Gastroesophageal sphincter (tissue), 4 donors: ENCODE measurements at places on chromosomes 2 and 18.

DNA sequence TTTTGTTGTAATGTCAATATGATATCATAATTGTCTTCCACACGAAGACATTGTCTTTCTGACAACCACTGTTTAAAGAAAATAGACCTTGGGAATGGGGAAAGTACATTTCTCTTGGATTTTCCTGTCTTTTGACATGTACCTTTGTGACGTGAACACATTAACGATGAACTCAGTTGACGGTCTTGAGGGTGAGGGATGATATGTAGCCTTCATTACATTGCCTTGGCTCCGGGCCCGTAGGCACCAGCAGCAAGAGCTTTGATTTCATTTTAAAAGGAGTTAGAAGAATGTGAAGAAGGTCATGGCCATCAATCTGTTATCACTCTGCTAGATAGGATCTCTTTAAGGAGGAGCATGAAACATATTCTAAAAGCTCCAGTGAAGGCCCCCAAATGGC is 80.9 kb downstream of the LYPD6B start:
- no peak for ATAC-seq

- ATAC-seq, result peak; percentile 84
These were observed 20.2 kb upstream of the EMILIN2 start for GRCh38 chr18:2826581-2826980.

- no peak for ATAC-seq
These were observed 2.1 kb upstream of the LBX2 start for GRCh38 chr2:74501335-74502071.

DNA sequence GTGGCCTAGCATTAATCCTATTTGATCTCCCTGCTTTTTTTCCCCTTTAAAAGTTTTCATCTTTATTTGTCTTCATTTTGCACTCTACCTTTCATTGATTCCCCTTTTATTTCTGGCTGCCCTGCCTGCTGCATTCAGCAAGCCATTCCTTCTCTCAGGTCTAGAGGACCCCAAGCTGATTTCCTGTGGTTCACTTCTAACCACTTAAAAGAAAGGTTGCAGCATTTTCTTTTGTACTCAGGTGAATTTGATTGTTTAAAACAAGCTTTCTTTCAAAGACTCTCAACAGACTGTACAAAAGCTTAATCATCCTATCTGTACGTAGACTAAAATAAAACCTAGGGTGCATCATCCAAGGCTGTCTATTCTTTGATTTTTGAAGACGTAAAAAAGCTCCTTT is 160.3 kb downstream of the CSRNP3 start:
- ATAC-seq, result no peak

- no peak for ATAC-seq
These were observed 464 bp upstream of the FTCDNL1 start for GRCh38 chr2:199851501-199851810.

DNA sequence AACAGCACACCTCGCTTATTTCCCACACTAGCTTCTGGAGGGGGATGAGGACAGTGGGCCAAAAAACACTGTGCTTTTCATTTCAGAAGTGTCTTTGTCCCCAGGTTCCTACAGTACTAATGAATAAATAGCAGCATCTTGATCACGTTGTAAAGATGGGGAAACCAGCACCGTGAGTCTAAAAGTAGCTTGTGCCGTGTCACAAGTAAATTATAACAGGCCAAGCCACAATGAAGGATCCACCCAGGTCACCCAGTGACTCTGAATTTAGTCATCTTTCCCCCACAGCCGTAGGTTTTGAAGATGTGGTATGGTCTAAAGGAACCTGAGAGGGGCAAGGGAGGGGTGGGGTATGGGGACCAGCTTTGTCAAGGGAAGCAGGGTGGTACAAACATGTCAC is 8.8 kb downstream of the FZD7 start:
- no peak for ATAC-seq

GRCh38 chr2:166411473-166412230 is 35.9 kb upstream of the SCN9A start:
- ATAC-seq, result no peak

GRCh38 chr2:157692768-157693167 is 64.1 kb upstream of the ACVR1C start:
- no peak for ATAC-seq

GRCh38 chr2:48693645-48694044 is 61.9 kb downstream of the LHCGR start:
- no peak for ATAC-seq

- no peak for ATAC-seq
These were observed 334.5 kb downstream of the PIK3C3 start for GRCh38 chr18:42289526-42289925.

DNA sequence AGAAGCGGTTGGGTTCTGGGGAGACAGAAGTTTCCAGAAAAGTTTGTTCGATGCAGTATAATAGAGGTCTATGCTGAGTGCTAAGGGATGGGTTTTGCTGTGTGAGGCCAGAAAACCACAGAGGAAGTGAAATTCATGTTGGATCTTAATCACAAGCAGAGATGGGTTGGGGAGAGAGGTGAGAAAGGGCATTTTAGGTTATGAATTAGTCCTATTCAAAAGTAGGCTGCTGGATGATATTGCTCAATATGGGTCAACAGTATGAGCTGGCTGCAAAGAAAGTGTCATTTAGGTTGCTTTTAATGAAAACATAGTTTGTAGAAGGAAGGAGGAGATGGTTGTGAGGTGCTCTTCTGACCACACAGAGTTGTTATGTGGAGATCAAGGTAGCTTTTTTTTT is 118.8 kb upstream of the LHCGR start:
- no peak for ATAC-seq

GRCh38 chr2:241957276-241957675 is 87.7 kb downstream of the RTP5 start:
- no peak for ATAC-seq

DNA sequence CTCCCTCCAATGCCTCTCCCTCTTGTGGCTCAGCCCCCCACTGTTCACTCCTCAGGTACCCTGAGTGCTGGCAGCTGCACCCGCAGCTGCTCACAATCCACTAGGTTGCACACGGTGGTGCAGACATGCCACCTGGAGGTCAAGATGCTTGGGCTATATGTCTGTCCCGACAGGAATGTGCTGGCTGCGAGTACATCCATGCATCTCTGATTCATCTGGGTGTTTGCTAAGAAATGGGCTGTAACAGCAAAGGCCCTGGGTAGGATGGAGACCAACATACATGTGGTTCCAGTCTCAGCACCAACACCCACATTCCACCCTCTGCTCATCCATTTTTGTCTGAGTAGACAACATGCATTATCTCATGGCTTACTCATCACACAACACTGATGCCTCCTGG is 31.3 kb downstream of the ANKMY1 start:
- ATAC-seq, result no peak

GRCh38 chr2:37570773-37571586 is 100.5 kb downstream of the CDC42EP3 start:
- no peak for ATAC-seq

DNA sequence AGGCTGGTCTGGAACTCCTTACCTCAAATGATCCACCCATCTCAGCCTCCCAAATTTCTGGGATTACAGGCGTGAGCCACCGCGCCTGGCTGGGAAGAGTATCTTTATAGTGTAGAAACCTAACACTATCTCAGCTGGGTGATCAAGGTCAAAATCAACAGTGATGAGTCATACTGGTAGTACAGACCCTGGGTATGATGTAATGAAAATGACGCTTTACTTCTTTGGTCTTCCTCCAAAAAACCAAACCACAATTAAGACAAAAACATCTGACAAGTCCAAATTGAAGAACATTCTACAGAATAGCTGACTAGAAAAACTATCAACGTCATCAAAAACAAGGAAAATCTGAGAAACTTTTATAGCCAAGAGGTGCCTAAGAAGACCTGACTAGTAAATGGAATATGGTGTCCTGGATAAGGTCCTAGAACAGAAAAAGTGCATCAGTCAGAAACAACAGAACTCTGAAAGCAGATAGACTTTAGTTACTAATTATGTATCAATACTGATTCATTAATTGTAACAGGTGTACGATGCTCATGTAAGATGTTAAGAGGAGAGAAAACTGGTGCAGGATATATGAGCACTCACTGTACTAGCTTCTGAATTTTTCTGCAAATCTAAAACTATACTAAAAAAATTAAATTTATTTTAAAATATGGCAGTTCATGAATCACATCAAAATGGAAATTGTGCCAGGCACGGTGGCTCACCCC is 25.4 kb downstream of the PDCL3 start:
- ATAC-seq, result no peak

DNA sequence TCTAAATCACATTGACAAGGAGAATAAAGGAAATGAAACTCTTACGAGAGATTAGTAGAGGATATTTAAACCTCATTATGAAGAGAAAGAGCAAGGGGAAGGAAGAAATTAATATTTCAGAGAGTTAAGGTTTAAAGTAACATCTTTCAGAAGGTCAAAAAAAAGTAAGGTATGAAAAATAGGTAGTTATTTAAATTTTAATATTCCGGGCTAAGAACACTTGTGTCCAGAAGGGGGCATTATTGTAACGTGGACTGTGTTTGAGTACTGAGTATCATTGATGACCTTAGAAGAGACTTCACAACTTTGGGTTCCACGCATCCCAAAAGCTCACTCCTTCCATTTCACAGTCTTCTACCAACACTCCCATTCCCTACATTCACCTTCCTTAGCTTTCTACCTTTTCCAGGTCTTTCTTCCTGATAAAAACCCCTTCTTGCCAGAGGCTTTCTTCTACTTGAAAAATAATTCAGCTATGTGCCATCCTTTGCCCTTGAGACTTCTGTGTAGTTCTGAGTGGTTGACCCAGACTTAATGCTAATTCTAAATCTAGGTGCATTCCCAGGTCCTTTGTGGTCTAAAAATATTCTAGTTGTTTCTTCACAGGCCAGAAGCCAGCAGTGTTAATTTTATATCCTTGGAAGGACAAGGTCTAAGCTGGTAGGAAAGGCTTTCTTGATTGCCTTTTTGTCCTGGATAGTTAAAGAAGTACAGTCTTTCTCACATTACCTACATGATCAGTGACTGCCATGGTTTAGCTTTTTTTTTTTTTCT is 16.5 kb downstream of the DYNC1I2 start:
- no peak for ATAC-seq

GRCh38 chr2:170236680-170237047 is 58.7 kb downstream of the MYO3B start:
- no peak for ATAC-seq

DNA sequence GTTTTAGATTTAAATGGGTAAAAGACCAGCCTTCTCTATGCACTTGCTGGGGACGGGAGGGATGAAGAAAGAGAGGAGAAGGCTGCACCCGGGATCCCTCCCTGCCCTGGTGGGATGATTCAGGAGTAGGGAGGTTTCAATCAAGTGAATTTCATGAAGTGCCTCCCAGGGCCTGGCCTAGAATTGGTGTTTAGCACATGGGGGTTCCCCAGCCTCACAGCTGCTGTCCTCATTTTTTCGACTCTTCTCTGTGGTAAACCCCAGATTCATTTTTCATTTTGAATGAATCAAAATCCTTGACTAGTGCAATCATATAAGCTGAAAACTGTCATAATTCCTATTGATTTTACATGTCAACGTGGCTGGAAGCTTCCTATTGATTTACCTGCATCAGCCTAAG is 81.1 kb downstream of the LPIN1 start:
- no peak for ATAC-seq

- ATAC-seq, result no peak
These were observed 612.2 kb upstream of the SLC39A10 start for GRCh38 chr2:195044801-195045200.

- no peak for ATAC-seq
These were observed 1.3 kb upstream of the FEV start for GRCh38 chr2:218986148-218986761.

DNA sequence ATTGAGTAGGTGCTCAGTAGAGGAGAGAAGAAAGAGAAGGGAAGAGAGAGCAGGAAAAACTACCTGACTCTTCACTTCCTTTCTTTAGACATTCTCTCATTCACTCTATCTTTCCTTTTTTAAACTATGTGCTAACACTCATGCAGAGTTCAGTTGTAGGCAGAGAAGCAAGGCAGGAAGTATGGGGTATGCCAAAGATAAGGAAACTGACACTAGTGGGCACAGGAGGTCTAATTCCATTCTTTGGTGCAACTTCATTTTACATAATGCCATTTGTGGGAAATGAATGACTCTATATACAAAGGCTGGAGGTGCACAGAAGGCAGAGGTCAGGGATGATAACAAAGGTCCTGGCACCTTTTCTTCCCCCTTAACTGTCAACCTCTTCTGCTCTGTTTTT is 35.1 kb upstream of the ACVR1 start:
- ATAC-seq, result no peak

DNA sequence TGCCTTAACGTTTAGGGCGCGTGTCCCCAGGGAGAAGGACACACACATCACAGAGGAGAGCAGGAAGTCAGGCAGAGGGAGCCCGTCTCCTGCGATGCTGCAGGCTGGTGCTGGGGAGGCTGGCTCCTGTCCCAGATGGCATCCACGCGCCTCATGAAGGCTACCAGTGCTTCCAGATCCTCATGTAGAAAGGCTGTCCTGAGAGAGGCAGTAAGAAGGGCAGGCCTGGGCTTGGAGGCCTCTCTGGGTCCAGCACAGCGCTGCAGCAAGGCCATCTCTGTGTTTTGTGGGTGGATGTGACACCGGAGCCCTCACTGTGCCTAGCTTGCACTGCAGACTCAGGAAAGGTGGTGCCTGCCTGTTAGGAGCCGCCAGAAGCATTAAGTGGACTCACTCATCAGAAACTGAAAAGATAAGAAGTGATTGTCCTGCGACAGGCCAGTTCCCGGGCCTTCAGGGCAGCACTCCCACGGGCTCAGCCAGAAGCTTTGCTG is 62.7 kb downstream of the FAM168B start:
- ATAC-seq, result no peak

- no peak for ATAC-seq
These were observed 252.3 kb downstream of the HAUS1 start for GRCh38 chr18:46356278-46357033.

DNA sequence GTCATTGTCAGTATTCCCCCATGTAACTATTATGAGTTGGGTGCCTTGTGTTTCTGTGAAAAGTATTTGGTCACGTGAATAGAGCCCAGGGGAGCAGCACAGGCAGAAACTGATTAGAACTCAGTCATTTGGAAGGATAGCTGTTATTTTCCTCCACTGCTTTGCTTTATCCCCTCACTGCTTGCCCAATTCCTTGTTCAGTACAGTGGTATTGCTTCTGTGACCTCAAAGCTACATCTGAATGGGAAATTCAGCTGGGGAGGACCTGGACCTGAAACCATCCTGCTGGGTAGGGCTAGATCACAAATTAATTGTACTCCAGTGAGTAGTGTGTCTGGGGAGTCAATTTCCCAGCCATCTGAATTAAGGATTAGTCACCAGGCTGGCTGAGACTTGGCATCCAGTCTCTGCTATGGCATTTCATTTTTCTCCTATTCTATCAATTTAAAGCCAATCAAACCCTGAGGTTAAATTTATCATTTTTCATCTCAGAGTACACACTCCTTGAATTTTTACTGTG is 1231.6 kb upstream of the GYPC start:
- ATAC-seq, result no peak

DNA sequence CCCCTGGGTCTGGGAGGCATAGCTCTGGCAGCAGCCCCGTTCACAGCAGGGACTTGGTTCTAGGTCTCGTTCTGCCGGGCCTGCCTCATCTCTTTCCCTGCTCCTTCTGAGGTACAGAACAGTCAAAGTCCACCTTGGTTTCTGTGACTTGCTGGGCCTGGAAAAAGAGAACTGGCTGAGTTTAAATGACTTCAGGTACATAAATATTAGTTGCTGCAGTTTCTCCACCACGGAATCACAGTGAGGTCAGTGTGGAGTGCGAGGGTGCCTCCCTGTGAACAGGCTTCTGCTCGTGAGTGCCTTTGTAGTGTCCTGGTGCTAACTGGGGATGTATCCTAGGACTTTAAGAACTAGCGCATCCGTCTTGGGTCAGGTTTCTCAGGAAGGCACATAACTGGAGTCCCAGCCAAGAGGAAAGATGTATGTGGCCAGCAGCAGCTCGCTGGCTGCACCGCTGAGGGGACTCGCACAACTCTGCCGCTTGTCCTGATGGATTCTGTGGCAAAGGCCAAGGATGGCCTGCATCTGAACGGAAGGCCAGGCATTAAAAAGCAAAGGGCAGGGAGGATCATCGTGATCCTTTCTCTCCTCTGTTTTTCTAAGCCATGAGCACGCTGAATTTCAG is 188.6 kb downstream of the SH3RF3 start:
- ATAC-seq, result no peak
